NCI-H2081 treated with DMSO at 0.1 percent for 48 hours (cell line): ENCODE measurements at places on chromosomes 2 and 18.

GRCh38 chr2:195647302-195647701 lies 9.7 kb upstream of the SLC39A10 start:
- DNase-seq, result no peak

DNA sequence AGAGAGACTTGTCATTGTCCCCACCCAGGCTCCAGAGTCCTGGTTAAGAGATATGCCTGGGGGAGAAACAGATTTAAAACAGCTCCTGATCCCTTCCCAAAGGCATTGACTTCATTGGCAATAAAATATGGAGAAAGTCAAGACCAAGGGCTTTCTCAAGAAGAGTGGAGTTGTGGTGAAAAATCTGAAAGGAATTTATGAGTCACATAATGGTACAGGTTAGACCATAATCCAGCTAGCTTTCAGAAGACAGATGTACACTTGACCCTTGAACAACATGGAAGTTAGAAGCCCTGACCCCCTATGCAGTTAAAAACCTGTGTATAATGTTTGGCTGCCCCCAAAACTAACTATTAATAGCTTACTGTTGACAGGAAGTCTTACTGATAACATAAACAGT lies 599.1 kb upstream of the SOX11 start:
- no peak for DNase-seq

DNA sequence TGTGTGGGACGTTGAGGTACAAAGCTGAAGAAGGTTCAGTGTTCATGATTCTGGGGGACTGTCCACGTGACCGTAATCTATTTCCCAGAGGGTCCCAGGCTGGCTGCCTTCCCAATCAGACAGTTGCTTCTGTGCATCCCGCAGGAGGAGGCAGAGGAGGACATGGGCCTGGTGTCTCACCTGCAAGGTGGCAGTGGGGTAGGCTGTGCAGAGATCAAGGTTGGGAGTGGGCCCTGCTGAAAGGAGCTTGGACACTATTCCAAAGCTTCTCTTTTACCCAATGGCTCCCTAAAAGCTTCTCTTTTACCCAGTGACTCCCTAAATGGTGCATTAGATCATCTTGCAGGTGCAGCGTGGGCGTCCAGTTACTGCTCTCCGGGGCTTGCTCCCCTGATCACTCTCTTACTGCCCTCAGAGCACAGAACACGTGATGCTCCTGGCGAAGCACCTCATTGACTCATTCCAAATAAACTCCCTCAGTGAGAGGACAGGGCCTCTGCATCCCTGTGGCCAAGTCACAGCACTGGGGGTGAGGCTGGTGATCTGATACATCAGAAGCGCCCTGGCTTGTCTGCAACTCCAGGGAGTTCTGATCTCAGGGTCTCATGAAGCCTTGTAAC lies 41.5 kb downstream of the RNF144A start:
- DNase-seq, result no peak

- no peak for DNase-seq
Measured at GRCh38 chr2:127632592-127633489, 13.1 kb upstream of the GPR17 start.

- peak; percentile 23 for DNase-seq
Measured at GRCh38 chr18:59881728-59882656, 17.8 kb upstream of the PMAIP1 start.

DNA sequence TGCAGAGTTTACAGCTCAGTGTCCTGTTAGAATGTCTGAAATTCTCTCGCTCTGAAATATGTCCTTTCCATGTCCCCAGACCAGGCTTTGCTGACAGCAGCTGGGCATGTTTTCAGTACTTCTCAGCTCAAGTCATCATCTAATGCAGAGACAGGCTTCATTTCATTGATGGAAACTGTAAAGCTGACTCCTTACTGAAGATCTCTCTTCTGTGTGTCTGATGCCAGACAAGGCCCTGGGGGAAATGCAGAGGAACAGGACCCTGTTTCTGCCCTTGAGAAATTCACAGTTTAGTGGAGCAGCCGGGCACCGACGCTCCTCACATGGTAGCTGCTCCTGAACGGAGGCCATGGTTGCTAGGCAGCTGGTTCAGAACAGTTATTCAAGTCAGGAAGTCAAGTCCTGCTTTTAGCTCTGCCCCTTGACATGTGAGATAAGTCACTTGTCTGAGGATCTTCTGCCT lies 24.6 kb upstream of the FZD7 start:
- no peak for DNase-seq

DNA sequence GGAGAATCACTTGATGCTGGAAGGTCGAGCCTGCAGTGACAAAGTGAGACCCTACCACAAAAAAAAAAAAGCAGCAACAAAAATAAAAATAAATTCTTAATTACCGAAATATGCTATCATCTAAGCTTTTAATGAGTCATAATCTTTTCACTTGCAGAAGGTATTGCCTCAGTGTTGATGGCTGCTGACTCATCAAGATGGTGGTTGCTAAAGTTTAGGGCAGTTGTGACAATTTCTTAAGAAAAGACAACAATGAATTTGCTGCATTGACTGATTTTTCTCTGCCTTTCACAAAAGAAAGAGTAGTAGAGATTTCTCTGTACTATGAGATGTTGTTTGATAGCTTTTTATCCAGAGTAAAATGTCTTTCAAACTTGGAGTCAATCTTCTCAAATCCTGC lies 1809.0 kb downstream of the SUCLG1 start:
- DNase-seq, result no peak

DNA sequence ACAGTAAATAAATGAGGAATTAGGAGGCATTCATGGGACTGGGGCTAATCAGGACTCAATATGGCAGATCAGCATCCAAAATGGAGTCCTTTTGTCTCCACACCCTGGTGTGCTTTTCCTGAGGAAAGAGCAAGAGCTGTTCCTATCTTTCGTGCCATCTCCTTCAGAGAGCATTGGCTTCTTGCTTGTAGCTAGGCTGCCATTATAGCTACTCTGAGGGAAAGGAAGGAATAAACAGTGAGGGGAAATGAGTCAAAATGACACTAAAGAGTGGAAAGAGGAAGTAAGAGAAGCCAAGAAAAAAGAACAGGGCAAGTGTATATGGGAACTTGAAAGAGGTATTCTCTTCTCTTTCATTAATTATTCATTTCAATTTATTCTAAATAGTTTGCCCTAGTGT lies 8.4 kb upstream of the NMI start:
- no peak for DNase-seq

GRCh38 chr18:61998335-61998734 lies 105.5 kb upstream of the RNF152 start:
- DNase-seq, result no peak

- DNase-seq, result no peak
Measured at GRCh38 chr2:19478409-19478808, 120.0 kb upstream of the OSR1 start.

DNA sequence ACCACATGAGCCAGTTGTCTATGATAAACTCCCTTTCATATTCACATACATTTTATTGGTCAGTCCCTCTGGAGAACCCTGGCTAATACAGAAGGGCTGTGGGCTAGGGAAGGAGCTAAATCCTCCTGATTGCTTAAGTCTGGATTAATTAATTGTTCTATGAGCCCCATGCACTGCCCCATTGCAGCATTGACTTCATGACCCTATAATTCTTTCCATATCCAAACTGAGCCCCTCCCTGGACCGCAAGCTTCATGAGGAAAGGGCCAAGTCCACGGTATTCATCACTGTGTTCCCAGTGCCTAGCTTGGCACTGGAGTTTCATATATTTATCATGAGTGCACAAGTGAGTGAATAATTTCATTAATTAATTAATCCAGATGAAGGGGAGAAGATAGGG lies 124.0 kb downstream of the MBD2 start:
- DNase-seq, result no peak

GRCh38 chr2:112626604-112627059 lies 19.1 kb upstream of the SLC20A1 start:
- DNase-seq, result no peak

DNA sequence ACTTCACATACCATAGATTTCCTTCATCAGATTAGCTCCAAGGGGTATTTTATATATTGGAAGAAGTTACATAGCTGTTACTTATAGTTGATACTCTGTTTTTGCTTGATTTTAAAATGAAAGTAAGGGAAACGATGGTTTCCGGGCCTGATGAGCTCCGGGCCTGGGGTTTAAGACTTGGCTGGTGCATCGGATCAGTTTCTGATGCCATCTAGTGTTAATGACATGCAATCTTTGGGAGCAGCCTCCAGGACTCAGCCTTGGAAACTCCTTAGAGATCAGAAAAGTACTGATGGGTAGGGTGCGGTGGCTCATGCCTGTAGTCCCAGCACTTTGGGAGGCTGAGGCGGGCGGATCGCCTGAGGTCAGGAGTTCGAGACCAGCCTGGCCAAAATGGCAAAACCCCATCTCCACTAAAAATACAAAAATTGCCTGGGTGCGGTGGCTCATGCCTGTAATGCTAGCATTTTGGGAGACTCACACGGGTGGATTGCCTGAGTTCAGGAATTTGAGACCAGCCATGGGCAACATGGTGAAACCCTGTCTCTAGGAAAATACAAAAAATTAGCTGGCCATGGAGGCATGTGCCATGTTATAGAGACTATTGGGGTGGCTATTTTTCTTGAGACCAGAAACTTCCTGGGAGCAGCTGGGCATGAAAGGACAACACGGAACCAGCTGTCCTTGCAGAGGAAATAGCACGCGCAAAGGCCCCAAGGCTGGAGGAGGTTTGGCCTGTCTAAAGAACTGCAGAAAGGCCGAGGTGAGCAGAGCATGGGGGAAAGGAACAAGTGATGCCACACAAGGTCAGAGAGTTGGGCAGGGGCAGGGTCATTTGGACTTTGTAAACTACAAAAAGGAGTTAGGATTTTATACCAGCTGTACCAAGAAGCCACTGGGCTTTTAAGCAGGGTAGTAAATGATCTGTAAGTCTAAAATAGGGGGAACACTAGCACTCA lies 46.9 kb upstream of the CNOT11 start:
- peak; percentile 34 for DNase-seq

- DNase-seq, result no peak
Measured at GRCh38 chr2:46241344-46241743, 55.9 kb upstream of the EPAS1 start.

DNA sequence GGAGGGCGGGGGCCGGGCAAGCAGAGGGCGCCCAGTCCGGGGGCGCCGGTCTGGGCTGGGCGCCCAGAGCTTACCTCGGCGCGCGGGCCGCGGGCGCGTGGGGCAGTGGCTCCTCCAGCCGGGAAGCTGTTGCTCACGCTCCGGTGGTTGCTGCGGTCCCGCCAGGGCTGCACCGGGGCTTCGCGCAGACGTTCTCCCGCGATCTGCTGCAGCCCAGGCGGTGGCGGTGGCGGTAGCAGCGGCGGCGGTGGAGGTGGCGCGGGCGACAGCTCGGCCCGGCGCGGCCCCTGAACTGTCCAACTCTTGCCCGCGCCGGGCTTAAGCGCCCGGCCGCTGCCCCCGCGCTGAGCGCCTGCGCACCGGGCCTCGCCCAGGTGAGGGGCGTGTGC lies 391 bp downstream of the ZNF385B start:
- no peak for DNase-seq

DNA sequence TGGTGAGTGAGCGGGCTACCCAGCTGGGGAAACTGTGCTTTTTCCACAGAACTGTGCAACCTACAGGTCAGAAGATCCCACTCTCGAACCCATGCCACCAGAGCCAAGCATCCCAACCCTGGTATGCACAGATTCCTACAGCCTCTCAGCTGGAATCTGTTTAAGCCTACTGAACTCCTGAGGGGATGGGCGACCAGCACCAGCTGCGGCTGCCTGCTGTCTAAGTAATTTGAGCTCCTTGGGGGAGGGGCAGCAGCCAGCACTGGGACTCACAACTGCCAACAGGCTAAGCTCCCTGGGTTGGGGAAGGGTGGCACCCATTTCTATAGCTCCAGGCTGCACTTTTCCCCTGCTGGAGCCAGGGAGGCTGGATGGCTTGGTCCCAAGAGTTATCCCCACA lies 11.8 kb downstream of the CYP27C1 start:
- peak; percentile 38 for DNase-seq

DNA sequence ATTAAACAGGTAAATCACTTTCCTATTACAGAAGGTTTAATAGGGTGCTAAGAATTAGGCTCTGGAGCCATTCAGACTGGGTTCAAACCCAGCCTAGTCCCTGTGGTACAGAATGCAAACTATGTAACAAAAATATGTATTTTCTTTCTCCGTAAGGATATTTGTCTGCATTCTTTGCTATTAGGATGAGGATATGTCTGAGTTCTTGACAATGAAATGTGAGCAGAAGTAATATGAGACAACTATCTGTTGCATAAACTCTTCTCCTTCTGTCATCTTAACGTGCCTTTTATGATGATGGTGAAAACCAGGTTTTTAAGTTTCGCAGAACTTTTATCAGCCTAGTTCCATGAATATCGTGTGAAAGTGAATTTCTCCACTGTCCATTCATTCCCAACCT lies 1129.1 kb upstream of the ZEB2 start:
- DNase-seq, result no peak

GRCh38 chr18:60347526-60348045 lies 25.0 kb downstream of the MC4R start:
- no peak for DNase-seq
